ENCODE measurements at places on chromosomes 7 and 10. TPM values are rescaled to one million over a fixed set of nuclear protein-coding genes. Genes with fewer than 3 reads are reported as not detected.
A peak's percentile ranks its signal among the peaks of the same experiment; 100 is the strongest.

DNA sequence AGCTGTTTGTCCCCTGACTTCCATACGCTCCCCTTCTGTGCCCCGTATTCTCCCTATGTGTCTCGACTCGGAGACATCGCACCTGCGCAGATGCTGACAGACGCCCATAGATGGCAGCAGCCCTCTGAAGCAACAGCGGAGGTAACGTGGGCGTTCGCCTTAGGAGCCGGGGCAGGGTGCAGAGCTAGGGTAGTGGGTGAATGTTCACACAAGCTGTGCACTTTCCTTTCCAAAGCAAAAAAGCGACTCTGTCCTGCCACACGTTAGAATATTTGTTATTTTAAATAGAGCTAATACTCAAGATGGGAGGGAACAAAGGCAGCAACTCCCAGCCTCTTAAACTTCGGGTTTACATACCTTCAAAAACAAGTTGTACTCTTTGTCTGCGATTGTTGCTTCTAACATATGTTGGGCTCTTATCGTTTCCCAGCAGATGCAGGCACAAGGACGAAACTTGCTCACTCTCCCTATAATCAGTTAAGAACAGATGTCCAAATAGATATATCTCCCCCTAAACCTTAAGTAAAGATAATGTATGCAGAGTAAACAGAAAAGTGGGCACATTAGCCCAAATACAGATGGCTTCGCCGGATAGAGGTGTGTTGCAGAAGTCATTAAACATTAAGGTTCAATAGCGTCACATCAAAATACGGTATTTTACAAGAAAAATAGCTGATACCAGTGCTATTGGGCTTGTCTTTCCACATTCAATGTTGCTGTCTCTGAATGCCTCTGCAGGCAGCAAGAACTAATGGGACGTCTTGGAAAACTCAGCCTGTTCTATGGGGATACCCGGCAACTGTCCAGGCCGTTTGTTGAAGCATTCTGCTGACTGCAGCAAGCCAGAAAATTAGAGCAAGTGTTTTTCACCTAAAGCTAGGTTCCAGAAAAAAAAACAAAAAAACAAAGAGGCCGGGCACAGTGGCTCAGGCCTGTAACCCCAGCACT is 340.3 kb upstream of the PRKCQ start:
- peak; percentile 78 for DNase-seq

GRCh38 chr10:69810675-69811397 is 9.1 kb downstream of the COL13A1 start:
- DNase-seq = no peak

DNA sequence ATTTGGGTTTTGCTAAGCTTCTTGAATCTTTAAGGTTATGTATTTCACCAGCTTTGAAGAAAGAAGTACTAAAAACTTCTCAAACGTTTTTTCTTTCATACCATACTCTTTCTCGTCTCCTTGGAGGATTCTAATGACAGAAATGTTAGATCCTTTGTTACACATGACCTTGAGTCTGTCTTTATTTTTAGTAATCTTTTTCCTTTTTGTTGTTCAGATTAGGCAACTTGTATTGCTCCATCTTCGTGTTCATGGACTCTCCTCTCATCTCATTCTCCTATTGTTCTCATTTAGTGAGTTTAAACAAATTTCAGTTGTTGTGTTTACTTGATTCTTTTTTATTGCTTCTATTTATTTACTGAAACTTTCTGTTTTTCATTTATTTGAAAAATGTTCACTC is 73.7 kb downstream of the WDFY4 start:
- DNase-seq = no peak

DNA sequence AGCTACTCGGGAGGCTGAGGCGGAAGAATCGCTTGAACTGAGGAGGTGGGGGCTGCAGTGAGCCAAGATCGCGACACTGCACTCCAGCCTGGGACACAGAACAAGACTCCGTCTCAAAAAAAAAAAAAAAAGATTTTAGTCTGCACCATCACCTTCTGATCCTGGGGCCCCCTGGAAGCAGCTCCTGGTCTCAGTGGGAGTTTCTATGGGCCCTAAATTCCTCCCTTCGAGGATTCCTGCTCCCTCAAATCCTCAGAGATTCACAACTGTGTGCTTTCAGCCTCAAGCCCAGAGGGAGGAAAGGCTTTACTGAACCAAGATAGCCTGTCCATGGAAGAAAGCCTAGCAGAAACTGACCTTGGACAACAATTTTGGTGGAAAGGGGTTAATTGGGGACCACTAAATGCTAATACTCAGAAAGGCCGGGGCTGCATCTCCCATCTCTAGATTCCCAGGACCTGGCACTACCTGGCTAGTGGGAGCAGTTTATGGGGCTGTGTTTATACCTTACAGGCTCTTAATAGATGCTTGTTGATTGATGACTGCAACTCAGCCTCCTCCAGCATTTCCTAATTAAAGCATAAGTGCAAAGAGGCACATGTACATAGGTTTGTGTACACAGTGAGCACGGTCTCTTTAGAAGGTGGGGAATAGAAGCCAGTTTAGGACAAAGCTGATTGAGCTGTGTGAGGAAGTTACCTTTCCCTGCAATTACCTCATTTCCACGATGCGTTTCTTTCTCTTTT is 9.2 kb upstream of the FGFR2 start:
- DNase-seq = no peak

The AEBP1 gene
- total RNA-seq = 38.3 TPM

The CFAP70 gene
- 0.58 TPM for total RNA-seq

The ZP3 gene
- 3.5 TPM for total RNA-seq
